ENCODE measurements at places on chromosomes 3 and 15.

- DNase-seq, result peak; percentile 65
These were observed 440.7 kb upstream of the THBS1 start for GRCh38 chr15:39140060-39140604.

DNA sequence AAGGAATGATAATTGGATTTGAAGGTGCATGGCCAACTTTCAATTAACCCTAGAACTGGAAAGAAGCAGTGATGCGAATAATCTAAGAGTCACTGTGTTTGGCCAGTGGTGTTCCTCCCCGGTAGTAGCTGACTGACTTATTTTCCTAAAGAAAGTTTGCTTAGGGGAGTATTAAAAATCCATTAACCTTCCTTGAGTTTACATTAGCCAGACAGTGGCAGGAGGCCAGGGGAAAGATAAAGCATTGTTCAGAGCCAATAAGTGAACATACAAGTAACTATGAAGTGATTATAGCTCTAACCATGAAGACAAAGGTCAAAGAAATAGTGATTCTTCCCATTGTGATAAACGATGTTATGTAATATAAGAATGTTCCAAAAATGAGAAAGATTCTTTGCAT, 8.9 kb upstream of the TMEM202 start:
- DNase-seq, result no peak

GRCh38 chr3:88180398-88180999, 30.7 kb downstream of the C3orf38 start:
- DNase-seq, result no peak

DNA sequence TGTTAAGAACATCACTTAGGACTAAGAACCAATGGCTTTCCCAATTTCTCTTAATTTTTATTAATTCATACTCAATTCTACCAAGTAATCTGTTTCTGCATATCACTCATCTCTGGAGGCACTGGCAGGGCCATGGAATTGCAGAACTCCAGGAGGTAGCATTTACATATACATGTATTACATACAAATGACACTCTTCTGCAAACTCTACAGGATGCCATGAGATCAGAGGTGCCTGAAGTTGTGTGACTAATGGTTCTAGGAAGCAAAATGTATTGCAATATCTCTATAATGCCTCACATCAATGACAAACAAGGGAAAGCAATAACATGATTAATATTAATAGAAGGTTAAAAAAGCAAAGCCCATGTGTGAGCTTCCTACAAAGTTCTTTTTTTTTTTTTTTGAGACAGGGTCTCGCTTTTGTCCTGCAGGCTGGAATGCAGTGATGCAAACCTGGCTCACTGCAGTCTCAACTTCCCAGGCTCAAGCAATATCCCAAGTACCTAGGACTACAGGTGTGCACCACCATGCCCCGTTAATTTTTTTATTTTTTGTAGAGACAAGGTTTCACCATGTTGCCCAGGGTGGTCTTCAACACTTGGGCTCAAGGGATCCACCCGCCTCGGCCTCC, 33.0 kb downstream of the DENND6A start:
- DNase-seq, result no peak

- DNase-seq, result no peak
These were observed 6.1 kb downstream of the GMPS start for GRCh38 chr3:155876503-155876902.

- no peak for DNase-seq
These were observed 52.0 kb downstream of the NTRK3 start for GRCh38 chr15:88204584-88204983.

All from ELF-1 (cell line).